Right hindlimb (tissue), 1 donor: ENCODE measurements at places on chromosomes 2 and 18.

GRCh38 chr2:26607698-26608097 lies 33.5 kb downstream of the CIB4 start:
- no peak for DNase-seq

- DNase-seq = no peak
These were observed 180.2 kb downstream of the INHBB start for GRCh38 chr2:120526047-120526562.

- no peak for DNase-seq
These were observed 46.6 kb downstream of the RRM2 start for GRCh38 chr2:10169053-10169578.

GRCh38 chr2:127219171-127220070 lies 678 bp downstream of the CYP27C1 start:
- DNase-seq = peak; percentile 66

DNA sequence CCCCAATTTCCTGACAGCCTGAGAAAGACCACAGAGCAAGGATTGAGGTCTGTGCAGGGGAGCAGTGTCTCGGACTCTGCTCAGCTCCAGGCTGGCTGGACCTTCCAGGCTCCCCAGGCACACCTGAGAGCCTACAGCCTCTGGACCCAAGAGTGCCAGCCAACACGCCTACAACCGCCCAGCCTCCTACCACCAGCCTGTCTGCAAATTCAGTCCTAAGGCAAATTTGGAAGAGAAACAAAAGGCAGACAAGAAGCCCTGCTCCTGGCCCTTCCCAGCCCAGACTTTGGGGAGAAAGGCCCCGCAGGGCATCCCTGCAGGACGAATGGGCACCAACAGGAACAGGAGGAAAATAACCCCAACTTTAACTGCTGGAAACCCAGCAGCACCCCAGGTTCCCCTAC lies 1.9 kb downstream of the HS6ST1 start:
- no peak for DNase-seq

GRCh38 chr2:102789349-102790090 lies 27.7 kb downstream of the TMEM182 start:
- DNase-seq = no peak

DNA sequence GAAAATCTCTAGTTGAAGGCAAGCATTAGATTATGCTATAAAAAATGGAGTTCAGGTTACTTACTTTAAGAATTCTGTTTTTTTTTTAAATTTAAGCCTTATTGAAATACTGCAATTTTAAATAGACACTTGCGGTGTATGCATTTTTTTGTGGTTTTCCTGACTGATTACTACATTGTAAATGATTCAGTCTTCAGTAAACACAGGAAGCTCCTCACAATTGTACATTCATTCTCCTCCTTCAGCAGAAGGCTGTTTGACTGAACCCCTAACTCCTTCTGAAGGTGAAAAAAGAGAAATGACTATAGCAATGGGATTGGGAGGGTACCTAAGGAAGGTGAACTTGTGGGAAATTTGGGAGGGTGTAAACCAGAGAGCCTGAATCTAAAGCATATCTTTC lies 136.1 kb downstream of the GCA start:
- no peak for DNase-seq
